Cerebellar nuclear complex (tissue), 1 donor: ENCODE measurements at places on chromosomes 6 and 20.

GRCh38 chr6:82553863-82554531 lies 190.4 kb downstream of the TPBG start:
- DNase-seq = no peak

DNA sequence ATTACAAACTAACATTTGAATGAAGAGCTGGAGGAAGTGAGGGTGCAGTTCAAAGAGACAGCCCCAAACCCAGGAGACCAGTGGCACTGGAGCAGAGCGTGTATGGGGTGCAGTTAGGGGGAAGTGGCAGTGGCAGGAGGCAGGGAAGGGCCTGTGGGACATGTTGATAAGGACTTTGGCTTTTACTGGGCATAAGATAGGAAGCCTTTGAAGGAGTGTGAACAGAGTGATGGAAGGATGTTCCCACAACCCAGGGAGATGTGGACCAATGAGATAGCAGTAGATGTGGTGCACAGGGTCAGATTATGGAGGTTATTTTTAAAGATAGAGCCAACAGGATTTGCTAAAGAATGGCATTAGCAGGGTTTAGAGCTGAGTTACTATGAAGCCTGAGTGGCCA lies 56.4 kb downstream of the AIG1 start:
- DNase-seq = no peak

- no peak for DNase-seq
These were observed 357.8 kb downstream of the MAFB start for GRCh38 chr20:40331249-40331648.

GRCh38 chr20:62837790-62838127 lies 20.9 kb downstream of the COL9A3 start:
- DNase-seq = no peak

GRCh38 chr6:87289571-87289970 lies 32.8 kb upstream of the SMIM8 start:
- DNase-seq = no peak

DNA sequence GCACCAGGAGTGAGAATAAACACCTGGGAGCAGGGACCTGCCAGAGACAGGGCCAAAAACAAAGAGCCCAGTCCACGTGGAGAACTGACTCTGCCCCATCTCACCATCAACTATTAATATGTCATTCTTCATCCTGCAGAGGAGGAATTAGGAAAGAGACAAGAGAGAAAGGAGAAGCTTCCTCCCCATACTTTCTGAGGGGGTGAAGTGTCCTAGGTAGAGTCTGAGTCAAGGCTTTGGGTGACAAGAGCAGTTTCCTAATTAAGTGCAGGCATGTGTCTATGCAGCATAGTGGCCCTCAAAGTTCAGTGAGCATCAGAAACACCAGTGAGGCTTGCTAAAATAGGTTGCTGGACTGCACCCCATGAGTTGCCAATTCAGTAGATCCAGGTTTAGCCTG lies 40.7 kb upstream of the BMP2 start:
- no peak for DNase-seq

GRCh38 chr20:38032585-38033329 lies 499 bp downstream of the TTI1 start:
- no peak for DNase-seq

- no peak for DNase-seq
These were observed 2.1 kb downstream of the RAET1E start for GRCh38 chr6:149895833-149896271.

DNA sequence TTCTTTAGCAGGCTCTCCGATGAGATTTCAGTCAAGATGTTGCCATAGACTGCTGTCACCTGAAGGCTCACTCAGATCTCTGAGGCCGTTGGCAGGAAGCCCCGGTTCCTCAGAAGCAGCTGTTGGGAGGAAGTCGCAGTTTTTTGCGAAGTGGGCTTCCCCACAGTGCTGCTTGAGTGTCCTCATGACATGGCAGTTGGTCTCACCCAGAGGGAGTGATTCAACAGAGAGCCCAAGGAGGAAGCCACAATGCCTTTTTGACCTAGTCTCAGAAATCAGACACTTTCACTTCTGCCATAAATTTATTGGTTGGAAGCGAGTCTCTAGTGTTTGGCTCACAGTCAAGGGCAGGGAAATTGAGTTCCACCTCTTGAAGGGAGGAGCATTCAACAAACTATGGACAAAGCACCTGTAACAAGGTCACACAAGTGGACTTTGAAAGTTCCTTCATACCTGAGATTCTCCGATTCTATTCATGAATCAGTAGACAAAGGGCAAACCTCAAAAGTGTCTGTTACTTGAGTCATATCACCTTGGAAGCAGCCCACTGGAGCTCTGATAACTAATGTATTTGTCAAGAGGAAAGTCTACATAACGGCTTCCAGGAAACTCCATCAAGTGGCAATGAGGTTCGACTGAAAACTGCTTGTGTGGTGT lies 208.3 kb downstream of the TASP1 start:
- no peak for DNase-seq

DNA sequence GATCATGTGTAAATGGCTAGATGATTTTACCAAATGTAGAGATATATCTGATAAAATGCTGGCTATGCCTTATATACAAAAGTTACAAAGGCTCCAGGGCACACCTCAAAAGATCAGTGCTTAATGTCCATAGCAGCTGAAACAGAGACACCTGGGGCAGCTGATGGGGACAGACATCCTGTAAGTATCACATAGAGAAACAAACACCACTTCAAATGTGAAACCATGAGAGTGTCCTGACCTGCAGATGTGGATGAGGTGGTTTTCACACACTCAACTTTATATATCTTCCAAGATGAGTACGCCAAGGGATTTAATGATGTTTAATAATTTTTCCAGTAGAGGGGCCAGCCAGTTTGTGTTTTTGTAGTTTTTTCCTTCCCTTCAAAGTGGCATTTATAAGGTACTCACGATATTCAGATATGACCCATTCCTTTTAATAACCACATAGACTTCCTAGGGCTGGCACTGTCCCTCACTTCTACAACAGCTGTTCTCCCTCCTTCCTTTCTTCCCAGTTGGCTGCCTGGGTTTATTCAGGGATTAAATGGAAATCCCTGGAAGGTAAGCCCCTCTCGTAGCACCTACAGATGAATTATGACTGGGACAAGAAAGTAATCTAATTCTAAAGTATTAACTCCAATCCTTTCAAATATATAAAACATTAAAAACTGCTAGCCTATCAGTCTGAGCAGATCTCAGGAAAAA lies 50.3 kb upstream of the MCM9 start:
- no peak for DNase-seq

DNA sequence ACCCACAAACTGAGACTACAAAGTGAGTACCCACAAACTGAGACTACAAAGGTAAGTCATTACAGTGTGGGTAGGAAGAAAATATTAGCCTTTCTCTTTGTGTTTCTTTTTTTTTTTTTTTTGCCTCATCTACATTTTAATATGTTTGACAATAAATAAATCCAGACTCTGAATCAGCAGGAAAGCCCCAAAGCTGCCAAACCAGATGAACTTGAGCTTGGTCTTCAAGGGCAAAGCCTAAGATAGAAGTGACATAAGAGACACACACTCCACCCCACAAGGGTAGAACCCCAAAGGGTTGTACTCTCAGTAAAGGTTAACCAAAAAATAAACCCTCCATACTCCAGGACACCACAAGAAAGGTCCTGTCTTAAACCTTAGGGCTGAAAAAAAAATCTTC lies 326.8 kb upstream of the ARID1B start:
- no peak for DNase-seq

- no peak for DNase-seq
These were observed 83.8 kb downstream of the ATXN1 start for GRCh38 chr6:16677458-16677857.

DNA sequence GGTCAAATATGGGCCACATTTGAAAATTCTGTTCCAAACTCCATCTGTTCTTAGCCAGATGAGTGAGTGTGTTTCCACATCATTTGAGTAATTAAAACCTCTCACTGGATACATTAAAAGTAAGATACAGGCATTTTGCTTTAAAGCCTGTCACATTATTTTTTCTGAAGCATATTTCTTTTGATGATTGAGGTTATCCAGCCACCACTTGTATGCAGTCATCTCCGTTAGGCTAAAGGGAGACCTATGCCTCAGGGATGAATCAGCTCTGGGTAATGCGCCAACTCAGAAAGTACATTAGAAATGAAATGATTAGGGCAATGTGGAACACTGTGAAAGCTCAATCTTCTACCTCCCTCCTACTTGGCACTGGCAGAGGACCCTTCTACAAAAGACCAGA lies 90.7 kb downstream of the SNAP25 start:
- no peak for DNase-seq

DNA sequence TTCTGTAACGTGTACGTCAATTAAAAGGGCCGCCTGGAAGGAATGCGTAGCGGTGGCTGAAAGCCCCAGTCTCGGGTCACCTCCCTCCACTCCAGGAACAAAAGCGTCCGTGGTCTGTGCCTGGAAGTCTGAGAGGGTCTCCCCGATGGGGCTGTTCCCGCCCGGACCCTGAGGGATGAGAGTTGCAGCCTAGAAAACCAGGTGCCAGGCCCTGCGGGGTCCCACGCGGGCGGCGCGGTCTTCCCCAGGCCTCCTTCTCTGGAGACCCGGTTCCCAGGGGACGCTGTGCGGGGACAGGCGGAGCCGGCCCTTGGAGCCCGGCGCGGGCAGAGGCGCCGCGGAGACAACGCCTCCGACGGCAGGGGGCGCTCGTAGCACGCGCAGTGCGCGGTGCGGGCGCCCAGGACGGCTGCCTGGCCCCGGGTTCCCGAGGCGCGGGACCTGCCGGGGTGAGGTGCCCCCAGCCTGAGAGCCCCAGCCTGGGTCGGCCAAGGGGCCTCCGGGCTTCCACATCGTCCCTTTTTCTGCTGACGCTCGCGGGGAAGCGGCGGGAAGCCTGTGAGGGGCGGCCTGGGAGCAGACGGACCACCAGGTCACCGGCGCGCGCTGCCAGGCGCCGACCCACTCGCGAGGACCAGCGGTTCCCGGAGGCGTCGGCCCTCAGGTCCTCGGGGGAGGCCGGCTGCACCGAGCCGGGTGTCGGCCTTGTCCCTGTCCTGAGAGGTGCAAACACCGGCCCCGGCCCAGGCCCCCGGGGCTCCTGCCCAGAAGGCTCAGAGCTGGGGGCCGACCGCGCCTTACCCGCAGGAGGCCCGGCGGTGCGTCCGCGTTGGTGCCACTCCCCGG lies 5.3 kb upstream of the FOXC1 start:
- no peak for DNase-seq

DNA sequence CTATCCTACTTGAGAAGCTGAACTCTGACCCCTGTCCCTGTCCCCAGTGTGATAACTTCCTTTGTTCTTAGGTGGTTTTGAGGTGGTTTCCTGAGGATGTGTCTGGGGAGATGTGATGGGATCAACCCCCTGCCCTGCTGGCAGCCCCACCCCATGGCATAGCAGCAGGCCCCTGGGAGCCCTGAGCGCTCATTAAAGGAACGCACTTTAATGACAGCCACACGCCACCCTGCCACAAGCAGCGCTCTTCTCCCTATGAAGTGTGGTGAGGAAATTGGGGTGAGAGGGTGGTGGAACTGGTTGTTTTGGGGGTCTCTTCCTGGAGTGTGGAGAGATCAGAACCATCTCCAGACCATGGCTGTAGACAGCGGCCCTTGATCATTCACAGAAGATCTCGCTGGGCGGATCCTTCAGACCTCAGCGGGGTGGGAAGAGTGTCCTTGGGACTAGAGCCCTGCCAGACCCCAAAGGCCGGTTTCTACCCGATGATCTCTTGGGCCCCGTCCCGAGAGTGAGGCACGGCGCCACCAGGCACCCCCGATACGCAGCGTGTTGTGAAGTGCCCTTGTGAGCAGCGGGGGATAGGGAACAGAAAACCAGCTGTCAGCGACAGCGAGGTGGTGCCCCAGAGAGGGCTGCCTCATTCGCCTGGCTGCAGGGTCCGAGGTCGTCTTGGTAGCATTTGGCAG lies 45.4 kb downstream of the SYNJ2 start:
- DNase-seq = no peak

DNA sequence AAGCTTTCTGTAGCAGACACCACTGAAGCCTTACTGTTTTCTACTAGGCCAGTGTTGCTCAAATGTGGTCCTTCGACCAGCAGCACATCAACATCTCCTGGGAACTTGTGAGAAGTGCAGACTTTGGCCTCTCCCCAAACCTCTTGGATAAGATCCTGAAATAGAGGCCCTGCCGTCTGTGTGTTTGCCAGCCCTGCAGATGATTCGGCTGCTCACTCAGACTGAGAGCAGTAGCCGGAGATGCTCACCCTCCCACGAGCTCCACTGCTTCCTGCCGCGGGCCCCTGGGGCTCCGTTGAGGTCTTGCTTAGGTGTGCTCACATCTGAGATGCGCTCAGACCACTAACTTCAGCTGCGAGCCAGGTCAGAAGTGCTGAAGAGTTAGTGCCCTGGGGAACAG lies 129.5 kb upstream of the SSTR4 start:
- DNase-seq = no peak

- no peak for DNase-seq
These were observed 5.5 kb downstream of the POU3F2 start for GRCh38 chr6:98839781-98840361.

DNA sequence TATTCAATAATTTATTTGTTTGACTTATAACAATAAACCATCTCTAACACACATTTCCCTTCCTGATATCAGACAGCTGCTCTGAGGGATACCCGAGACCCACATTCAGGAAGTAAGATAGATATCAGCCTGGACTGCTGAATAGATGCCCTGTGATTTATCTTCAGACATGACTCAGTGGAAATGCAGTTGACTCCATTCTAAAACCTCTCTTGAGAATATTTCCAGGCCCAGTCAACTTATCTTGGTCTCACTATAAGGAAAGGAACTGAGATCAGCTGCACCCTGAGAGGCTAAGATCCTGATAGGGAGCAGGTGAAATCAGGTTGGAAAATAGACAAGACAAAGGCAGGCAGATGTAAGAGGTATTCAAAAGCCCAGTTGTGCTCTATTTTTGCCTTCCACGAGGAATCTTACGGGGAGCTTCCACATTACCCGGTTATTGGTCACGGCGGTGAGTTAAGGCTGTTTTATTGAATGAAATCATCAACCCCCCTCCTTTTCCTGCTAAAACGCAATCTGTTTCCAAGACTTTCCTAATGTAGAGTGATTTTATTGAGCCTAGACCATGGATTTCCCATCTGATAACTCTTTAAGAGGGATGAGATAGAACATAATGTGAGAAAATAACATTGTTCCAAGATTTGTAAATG lies 25.5 kb downstream of the C6orf15 start:
- DNase-seq = no peak

DNA sequence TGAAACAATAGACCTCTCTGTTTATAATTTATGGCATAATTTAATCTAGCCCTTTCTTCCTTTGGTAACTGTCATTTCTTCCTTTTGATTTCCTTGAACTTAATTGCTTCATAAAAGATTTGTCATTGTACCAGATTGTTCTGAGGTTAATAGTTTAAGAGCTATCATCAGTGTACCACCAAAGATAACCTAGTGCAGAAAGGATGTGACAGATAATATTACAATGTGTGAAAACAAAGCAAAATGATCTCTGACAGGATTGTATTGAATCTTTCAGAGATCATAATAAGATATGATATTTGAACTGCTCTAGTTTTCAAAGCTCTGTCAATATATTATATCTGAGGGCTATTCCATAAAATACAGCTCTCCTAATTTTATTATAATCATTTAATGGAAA lies 132.1 kb upstream of the PTCHD4 start:
- DNase-seq = no peak

- DNase-seq = no peak
These were observed 23.3 kb upstream of the ARHGAP18 start for GRCh38 chr6:129733290-129733689.

GRCh38 chr20:45038745-45039474 lies 62.0 kb downstream of the KCNS1 start:
- no peak for DNase-seq
